ENCODE measurements at places on chromosomes 5 and 9.

GRCh38 chr9:36029765-36030528, 6.8 kb upstream of the RECK start:
- H3K4me3 ChIP-seq = no peak overlapping the region

GRCh38 chr5:180343110-180343830, 9.9 kb downstream of the GFPT2 start:
- peak overlapping the region; percentile 99 for H3K27ac ChIP-seq
- H3K4me3 ChIP-seq = peak overlapping the region; percentile 50
- H3K4me1 ChIP-seq = peaks cover 88% of the 10 kb centered on the region
- no peaks in the 10 kb centered on the region for H3K27me3 ChIP-seq
- peak; percentile 55 for DNase-seq

GRCh38 chr9:3997492-3997891, 302.4 kb downstream of the GLIS3 start:
- DNase-seq = no peak
- no peak overlapping the region for H3K4me3 ChIP-seq
- no peaks in the 10 kb centered on the region for H3K27me3 ChIP-seq
- H3K36me3 ChIP-seq = peaks cover 14% of the 10 kb centered on the region
- peaks cover 8% of the 10 kb centered on the region for H3K4me1 ChIP-seq

DNA sequence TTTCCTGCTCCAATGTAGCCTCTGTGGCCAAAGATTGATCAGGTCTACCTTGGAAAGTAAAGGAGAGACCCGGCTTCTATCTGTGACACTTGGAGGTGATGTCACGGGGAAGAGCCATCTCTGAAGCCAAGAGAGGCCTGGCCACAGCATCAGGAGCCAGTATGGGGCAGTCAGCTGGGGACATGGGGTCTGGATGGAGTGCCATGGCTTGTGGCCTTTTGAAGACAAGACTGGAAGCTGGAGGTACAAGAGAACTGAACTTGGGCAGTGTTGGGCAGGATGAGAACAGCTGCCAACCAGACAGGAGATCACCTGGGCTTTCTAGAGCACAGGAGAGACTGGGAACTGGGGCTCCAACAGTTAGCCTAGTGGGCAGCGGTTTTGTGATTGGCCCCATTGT, 190.7 kb downstream of the TENT4A start:
- no peak overlapping the region for H3K27ac ChIP-seq
- H3K36me3 ChIP-seq = no peaks in the 10 kb centered on the region
- H3K4me1 ChIP-seq = peaks cover 9% of the 10 kb centered on the region
- no peak for DNase-seq

DNA sequence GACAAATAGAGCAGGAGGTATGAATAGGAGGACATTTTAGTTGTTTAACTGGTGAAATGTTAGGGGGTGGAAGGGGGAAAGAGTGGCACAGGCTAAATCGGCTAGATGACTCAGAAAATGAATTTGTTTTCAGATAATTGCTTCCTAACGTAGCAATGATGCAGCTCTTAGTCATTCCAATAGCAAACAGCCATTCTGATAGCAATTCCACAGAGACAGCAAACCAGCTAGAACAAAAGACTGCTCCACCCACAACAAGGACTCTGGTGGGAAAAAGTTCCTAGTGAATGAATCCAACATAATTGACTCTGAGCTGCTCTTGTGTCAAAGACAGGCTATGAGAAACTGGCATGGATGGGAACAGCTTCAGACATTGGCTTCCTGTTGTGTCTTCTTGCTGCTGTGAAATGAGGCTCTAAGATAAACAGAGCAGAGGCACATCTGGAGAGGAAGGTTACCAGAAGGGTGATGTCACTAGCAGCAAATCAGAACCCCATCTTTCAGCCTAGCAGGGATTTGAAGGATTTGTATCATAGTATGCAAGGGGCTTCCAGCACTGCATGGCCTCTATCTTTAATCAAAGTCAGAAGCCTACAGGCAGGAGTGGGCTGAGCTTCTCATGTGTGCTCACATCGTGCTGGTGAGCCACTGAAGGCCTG, 28.1 kb upstream of the F2RL1 start:
- peaks cover 19% of the 10 kb centered on the region for H3K4me1 ChIP-seq
- H3K27me3 ChIP-seq = no peaks in the 10 kb centered on the region
- H3K27ac ChIP-seq = no peak overlapping the region
- peaks cover 12% of the 10 kb centered on the region for H3K36me3 ChIP-seq
- DNase-seq = no peak

DNA sequence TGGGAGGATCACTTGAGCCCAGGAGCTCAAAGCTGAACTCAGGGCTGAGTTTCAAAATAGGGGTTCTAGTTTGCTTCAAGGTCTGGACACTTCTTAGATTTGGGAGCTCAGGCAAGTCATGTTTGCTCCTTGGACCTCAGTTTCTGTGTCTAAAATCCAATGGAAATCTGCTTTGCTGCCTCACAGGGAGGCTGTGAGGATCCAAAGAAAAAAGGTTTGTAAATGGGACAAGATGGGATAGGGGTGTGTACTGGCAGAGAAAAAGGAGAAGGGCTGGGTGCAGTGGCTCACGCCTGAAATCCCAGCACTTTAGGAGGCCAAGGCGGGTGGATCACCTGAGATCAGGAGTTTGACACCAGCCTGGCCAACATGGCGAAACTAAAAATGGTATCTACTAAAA, 39.6 kb upstream of the SH3PXD2B start:
- H3K27ac ChIP-seq = no peak overlapping the region
- DNase-seq = no peak
- no peaks in the 10 kb centered on the region for H3K4me1 ChIP-seq
- H3K27me3 ChIP-seq = peaks cover 25% of the 10 kb centered on the region
- H3K36me3 ChIP-seq = no peaks in the 10 kb centered on the region
- no peak overlapping the region for H3K4me3 ChIP-seq

GRCh38 chr5:127085371-127085770, 12.1 kb upstream of the C5orf63 start:
- H3K4me1 ChIP-seq = peaks cover 37% of the 10 kb centered on the region
- no peaks in the 10 kb centered on the region for H3K36me3 ChIP-seq
- no peak overlapping the region for H3K4me3 ChIP-seq
- H3K27me3 ChIP-seq = peaks cover 8% of the 10 kb centered on the region
- H3K27ac ChIP-seq = no peak overlapping the region
- no peak for DNase-seq

- H3K27ac ChIP-seq = no peak overlapping the region
- no peaks in the 10 kb centered on the region for H3K36me3 ChIP-seq
- no peak overlapping the region for H3K4me3 ChIP-seq
- peaks cover 33% of the 10 kb centered on the region for H3K27me3 ChIP-seq
These were observed 26.2 kb downstream of the PDGFRB start for GRCh38 chr5:150129454-150129812.

DNA sequence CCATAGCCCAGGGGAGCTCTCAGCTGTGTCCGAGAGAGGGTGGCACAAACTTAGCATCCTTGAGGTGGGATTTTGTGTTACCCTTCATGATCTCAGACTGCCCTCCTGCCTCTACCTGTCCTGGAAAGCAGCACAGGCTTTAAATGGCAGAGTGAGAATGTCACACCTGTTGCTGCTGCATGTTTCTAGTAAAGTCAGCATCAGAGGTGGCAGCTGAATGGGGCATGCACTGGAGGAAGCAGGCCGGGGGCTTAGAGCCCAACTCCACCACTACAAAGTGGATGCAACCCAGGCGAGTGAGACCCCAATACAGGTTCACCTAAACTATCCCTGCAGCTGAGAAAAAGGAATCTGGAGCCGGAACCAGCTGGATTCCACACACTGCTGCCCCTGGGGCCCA, 51.6 kb downstream of the MACROH2A1 start:
- DNase-seq = no peak
- peaks cover 14% of the 10 kb centered on the region for H3K36me3 ChIP-seq
- H3K4me3 ChIP-seq = no peak overlapping the region
- no peaks in the 10 kb centered on the region for H3K4me1 ChIP-seq
- H3K27ac ChIP-seq = no peak overlapping the region
- H3K27me3 ChIP-seq = no peaks in the 10 kb centered on the region

DNA sequence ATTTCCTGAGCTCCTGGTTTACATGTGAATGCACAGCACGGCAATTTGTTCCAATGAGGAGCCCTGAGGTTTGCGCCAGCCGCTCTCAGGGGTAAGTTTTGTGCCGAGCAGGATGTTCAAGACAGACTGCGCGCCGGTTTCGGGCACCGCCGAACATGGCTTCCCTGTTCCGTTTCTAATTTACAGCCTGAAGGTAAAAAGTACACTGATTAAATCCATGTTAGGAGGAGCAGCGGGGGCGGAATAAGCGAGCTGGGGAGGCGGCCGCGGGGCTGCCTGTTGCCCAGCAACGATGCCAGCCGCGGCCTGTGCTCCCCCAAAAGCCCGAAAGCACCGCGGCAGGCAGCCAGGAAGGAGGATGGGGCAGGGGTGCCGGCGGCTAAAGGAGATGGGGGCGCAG, 6.4 kb downstream of the SOWAHA start:
- H3K4me3 ChIP-seq = no peak overlapping the region
- H3K4me1 ChIP-seq = peaks cover 15% of the 10 kb centered on the region
- H3K36me3 ChIP-seq = no peaks in the 10 kb centered on the region
- DNase-seq = no peak

DNA sequence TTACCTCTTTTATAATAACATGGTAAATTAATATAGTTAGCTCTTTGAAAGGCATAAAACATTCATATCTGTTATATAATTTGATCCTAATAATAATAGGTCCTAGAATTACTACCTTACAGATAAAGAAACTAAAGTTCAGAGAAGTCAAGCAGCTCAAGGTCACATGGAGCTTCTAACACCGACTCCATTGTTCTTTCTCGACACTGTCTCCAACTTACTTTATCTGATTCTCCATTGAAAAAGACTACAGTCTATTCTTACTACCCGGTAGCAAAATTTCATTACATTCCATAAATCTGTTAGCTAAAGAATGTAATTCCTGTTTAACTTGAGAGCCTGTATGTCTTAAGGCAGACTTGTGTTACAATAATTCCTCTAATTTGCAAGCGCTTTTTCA, 96.3 kb upstream of the TMEM161B start:
- H3K27ac ChIP-seq = no peak overlapping the region
- no peak overlapping the region for H3K4me3 ChIP-seq

GRCh38 chr9:108837530-108837929, 18.3 kb downstream of the ACTL7B start:
- H3K36me3 ChIP-seq = no peaks in the 10 kb centered on the region
- H3K27ac ChIP-seq = no peak overlapping the region
- no peak for DNase-seq
- no peaks in the 10 kb centered on the region for H3K27me3 ChIP-seq
- peaks cover 13% of the 10 kb centered on the region for H3K4me1 ChIP-seq

GRCh38 chr5:181047921-181048320, 7.9 kb downstream of the BTNL9 start:
- peaks cover 4% of the 10 kb centered on the region for H3K36me3 ChIP-seq
- no peak overlapping the region for H3K4me3 ChIP-seq
- H3K4me1 ChIP-seq = peaks cover 10% of the 10 kb centered on the region
- no peak overlapping the region for H3K27ac ChIP-seq

DNA sequence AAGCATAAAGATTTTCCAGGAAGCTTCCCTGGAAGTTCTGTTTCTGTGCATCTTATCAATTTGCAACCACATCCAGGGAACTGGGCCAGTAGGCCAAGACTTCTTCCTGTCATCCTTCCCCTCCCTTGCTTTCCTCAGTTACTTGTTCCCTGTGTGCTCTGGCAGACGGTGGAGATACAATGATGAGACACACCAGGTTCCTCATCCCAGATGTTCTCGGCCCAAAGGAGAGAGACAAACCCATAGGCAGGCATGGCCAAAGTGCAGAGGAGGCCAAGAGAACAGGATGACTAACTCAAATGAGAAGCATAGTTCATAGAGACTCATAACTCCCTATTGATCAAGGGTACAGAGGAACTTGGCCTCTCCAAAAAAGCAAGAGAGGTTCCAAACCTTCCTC, 652.6 kb downstream of the CCDC171 start:
- H3K4me3 ChIP-seq = no peak overlapping the region
- no peak for DNase-seq
- peaks cover 19% of the 10 kb centered on the region for H3K4me1 ChIP-seq

DNA sequence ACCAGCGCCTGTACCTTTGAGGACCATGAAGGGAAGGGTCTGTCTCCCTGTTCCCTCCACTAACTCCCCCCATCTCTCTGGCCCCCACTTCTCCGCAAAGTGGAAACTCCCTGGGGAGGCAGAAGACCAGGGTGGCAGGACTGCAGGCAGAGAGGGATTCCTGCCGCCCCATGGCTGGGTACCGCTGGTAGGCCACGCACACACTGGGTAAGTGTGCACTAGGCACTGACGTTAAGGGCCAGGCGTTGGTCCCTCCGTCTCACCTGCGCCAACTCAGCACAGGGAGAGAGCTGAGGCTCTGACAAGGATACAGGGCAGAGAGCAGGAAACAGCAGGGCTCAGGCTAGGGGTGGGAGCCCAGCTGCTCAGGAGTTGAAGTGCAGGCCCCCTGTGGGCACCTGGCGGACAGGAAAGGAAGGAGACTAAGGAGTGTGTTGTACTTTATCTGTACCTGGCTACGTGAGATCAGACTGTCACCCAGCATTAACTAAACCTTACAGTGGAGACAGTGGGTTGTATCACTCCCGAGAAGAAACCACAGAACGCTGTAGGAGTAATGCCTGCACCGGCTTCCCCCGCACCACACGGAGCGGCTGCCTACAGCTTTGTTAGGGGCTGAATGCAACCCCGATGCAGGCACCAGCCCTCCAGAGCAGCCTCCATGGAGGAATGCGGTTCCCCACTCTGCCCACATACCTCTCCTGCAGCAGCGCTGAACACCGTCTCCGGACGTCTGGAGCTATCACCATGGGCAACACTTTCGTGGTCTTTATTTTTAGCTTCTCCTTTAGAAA, 34.2 kb upstream of the CLPTM1L start:
- peaks cover 2% of the 10 kb centered on the region for H3K36me3 ChIP-seq
- H3K27me3 ChIP-seq = peaks cover 54% of the 10 kb centered on the region
- 0 out of 2 replicates have a peak, but pooled peaks cover 4% of the 10 kb centered on the region for H3K4me1 ChIP-seq
- H3K27ac ChIP-seq = no peak overlapping the region
- DNase-seq = no peak

DNA sequence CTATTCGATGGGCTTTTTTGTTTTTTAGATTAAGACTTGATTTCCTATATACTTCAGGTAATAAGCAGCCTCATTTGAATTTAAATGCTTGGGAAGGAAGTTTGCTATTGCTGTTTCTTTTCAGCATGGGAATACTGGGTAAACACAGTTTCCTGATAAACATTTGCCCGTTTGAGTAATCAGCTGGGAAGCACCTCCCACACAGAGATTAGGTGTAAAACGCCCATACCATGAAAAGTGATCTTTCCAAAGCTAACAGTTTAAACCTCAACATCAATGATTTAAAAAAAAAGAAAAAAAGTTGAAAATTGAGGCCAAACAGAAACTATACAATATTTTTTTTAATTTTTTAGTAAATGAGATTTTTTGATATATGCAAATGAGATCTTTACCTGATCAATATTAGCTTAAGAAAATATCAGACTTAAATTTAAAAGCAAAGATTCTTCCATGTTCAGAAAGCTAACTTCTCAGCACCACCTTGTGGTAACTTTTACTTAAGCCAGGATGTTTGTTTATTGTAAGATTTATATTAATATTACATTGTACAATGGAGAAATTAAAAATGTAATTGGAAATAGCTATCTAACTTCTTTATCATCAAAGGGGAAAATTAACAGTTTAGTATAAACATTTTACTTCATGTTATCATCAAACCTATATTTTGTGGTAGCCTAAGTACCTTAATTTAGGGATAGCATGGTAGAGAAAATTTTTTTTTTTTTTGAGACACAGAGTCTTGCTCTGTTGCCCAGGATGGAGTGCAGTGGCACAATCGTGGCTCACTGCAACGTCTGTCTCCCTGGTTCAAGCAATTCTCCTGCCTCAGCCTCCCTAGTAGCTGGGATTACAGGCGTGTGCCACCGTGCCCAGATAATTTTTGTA, 39.8 kb downstream of the F2RL2 start:
- H3K36me3 ChIP-seq = no peaks in the 10 kb centered on the region
- H3K27ac ChIP-seq = 0 out of 2 replicates have a peak overlapping the region, but pooled peaks have one; percentile 93
- H3K4me3 ChIP-seq = no peak overlapping the region
- peaks cover 46% of the 10 kb centered on the region for H3K4me1 ChIP-seq

- H3K27me3 ChIP-seq = no peaks in the 10 kb centered on the region
- no peak overlapping the region for H3K4me3 ChIP-seq
- no peaks in the 10 kb centered on the region for H3K36me3 ChIP-seq
- no peak overlapping the region for H3K27ac ChIP-seq
- DNase-seq = no peak
These were observed 33.0 kb upstream of the C6 start for GRCh38 chr5:41246376-41246775.

Data from WTC11 (cell line).